Activated CD8-positive, alpha-beta memory T cell treated with anti-CD3 and anti-CD28 coated beads for 1 hour (primary cell): ENCODE measurements at places on chromosomes 6 and 20.

- DNase-seq, result no peak
Observed at GRCh38 chr6:78629154-78629721, 238.1 kb upstream of the IRAK1BP1 start.

GRCh38 chr6:13872681-13873080 is 52.1 kb upstream of the RNF182 start:
- no peak for DNase-seq

- no peak for DNase-seq
Observed at GRCh38 chr20:35791821-35792220, 20.0 kb downstream of the PHF20 start.

GRCh38 chr6:47034926-47035325 is 7.2 kb downstream of the ADGRF1 start:
- no peak for DNase-seq

DNA sequence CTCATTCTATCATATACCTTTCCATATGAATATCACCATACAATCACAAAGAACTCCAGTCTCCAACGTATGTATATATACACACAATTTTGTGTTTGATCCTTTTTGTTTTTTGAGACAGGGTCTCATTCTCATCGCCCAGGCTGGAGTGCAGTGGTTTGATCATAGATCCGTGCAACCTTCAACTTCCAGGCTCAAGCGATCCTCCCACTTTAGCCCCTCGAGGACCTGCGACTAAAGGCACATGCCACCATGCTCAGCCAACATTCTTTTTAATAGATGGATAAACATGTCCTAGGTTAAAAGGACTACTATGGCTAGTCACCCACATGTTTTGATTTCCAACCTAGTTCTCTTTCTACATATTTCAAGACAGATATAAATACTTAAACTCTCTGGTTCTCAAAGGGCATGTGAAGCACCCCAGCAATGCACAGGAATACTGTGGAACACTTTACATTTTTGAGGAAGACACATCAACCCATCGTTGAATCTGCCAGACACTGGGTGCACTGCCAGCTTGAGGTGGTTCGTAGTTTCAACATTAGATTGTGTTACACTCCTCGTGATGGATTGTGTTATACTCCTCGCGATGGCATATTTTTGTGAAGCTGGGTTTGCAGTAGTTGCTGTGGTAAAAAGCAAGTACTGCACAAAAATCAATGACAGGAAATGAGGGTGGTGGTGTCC is 40.4 kb downstream of the CSNK2A1 start:
- no peak for DNase-seq

- DNase-seq, result no peak
Observed at GRCh38 chr20:43827940-43828562, 86.6 kb upstream of the TOX2 start.

GRCh38 chr6:105746509-105746908 is 339.6 kb upstream of the PRDM1 start:
- DNase-seq, result no peak

DNA sequence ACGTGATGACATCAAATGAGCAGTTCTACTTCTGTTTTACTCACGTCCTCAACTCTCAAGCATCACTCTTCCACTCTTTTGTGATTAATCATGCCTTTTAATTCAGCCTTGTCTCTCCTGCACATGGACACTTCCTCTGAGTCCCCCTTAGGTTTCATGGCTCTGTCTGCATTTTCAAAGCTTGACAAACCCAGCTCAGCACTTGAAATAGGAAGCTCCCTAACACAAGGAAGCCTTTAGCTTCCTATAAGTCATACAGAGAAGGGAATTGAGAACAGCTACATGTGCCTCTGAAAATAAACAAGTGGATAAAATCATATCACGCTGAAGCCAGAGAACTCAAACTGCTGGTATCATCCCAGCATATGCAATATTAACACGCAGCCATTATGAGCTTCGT is 21.2 kb downstream of the KIF16B start:
- no peak for DNase-seq

- DNase-seq, result no peak
Observed at GRCh38 chr6:160394654-160395035, 46.5 kb downstream of the SLC22A3 start.

DNA sequence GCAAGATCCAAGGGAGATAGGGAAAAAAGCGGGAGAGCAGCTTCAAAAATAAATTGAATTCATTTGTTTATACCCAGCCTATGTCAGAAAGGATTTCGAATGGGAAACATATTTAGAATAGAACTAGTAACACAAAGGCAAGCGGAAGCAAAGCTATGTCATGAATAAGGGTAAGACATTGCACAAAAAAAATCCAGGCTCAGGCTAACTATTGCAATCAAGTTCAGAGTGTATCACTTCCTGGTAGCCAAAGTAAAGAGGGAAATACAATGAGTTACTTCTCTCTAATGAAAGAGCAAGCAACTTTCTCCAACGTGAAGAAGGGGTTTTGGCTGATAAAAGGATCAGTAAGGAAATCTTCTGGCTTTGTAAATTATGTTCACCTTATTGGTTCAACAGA is 212.8 kb downstream of the ZMYND8 start:
- no peak for DNase-seq

GRCh38 chr20:25541676-25542075 is 43.7 kb downstream of the NINL start:
- DNase-seq, result no peak

DNA sequence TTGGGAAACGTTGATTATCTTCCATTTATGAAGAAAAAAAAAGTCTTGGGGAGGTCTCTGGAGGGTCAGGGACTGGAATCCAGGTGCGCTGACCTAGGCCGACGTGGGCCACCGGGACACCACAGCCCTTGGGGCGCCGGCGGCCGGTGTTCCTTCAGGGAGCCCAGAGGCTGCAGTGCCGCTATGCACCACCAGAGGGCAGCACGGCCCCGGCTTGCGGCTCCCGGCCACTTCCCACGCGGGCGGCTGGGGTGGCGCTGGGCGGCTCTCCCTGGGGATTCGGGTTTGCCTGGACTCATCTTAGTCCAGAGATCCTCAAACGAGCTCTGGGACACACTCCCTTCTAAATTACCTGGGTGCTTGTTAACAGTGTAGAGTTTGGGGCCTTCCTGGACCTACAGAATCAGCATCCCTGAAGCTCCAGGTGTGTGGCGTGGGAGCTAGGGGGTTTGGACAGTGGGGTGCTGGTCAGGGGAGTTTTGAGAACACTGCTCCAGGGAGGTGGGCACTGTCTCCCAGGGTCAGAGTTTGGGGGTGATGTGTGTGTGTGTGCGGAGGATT is 23.0 kb upstream of the GTSF1L start:
- peak; percentile 82 for DNase-seq

DNA sequence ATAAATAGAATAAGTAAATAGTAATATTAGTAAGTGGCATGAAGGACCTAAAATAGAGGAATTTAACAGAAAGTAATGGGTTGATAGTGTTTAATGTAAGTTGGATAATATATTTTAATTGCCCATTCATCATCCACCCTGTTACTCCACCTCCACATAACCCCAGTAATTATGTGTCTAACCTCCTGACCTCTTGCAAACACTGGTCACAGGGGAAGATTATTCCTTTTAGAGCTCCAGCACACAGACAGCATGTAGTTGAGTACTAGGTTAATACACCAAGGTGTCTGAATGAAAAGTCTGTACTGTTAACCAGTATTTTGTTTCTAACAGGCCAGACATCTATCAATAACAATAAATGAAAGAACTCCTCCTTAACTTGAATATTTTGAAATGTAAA is 92.4 kb upstream of the EYS start:
- DNase-seq, result no peak

- DNase-seq, result no peak
Observed at GRCh38 chr6:131112249-131112648, 23.0 kb upstream of the AKAP7 start.

- peak; percentile 74 for DNase-seq
Observed at GRCh38 chr6:34236443-34237315, at the start of gene HMGA1. Gene HMGA1 (plus strand): TSS chr6:34236873. CDS start chr6:34240781, 3,908 bp downstream.

DNA sequence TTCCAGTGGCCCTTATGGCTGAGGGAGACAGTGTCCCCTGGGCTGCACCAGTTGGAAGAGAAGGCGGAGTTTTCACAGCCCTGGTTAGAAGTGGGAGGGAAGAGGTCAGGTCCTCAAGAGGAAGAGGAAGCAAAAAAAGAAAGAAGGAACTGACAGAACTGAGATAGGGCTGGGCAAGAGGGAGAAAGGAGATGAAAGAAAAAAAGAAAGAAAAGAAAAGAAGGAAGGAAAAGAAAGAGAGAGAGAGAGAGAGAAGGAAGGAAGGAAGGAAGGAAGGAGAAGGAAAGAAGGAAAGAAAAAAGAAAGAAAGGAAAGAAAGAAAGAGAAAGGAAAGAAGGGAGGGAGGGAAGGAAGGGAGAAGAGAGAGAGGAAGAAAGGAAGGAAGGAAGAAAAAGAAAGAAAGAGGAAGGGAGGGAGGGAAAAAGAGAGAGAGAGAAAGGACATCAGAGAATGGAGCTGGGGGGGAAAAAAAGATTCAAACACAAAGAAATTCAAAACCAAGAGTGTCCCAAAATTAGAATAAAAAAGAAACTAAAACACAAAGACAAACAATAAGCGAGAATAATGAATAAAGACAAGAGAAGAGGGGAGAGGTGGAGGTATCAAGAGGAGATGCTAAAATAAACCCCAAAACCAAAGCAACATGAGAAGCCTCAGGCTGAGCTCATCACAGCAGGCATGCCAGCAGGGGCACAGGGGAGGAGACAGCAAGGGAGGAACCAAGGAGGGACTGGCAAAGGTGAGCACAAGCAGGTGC is 5.3 kb upstream of the FUCA2 start:
- no peak for DNase-seq

DNA sequence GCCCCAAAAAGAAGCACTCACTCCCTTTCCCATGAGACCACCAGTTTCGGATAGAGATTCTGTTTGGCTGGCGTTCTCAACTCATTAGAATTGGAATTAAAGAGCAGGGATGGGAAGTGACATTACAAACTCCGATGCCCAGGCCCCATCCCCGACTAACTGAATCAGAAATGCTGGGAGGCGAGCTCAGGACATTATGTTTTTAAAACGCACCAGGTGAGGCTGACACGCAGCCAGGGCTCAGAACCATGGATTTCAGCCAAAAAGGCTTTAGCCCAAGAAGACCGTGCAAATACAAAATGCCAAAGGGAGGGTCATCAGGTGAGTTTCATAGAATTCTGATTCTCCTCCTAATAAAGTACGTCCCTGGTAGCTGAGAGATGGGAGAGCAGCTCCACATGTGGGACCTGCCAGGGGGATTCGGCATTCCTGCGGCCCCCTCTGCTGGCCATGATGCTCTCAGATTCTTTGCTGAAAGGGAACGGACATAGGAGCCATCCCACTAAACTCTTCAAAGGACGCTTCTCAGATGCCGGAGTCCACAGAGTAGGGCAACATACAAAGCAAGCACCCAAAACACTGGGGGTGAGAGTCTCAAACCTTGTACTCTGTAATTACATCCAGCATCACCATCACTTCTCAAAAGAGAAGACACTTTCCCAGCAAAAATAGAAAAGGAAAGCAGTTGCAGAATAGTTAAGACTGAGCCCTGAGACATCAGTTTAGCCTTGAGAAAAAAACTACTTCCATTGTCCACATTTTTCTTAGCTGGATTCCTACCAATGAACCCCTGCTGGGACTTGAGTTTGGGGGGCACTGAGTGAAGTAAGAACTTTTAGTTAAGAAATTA is 205.2 kb downstream of the BMP7 start:
- no peak for DNase-seq
